ENCODE measurements at places on chromosomes 11 and 22.

DNA sequence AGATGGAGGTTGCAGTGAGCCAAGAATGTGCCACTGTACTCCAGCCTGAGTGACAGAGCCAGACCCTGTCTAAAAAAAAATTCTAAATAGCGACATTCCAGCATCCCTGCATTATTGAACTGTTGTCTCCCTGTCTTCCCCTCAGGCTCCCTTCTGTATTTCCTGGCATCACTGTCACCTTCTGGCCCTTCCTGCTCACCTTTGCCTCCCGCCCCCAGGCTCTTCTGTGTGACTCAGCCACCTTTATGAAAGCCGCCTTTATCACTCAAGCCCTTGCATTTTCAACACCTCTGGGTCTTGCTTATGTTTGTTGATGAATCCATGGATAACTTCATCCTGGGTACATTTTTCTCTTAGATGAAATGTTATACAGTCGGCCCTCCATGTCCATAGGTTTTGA, 21.1 kb downstream of the UBASH3B start:
- no peak for DNase-seq

- no peak for DNase-seq
Observed at GRCh38 chr11:104260456-104260855, 96.5 kb upstream of the PDGFD start.

- DNase-seq: no peak
Observed at GRCh38 chr11:113574171-113574570, 99.0 kb upstream of the DRD2 start.

DNA sequence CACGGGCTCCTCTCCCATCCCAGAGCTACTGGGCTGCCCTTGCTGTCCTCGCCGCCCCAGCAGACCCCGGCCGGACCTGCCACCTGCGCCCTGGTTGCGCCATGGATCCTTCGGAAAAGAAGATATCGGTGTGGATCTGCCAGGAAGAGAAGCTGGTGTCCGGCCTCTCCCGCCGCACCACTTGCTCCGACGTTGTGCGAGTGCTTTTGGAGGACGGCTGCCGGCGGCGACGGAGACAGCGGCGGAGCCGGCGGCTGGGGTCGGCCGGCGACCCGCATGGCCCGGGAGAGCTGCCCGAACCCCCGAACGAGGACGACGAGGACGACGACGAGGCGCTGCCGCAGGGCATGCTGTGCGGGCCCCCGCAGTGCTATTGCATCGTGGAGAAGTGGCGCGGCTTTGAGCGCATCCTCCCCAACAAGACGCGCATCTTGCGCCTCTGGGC, 382 bp downstream of the RASSF10 start:
- no peak for DNase-seq

- DNase-seq: no peak
Observed at GRCh38 chr11:111185266-111185665, 60.3 kb upstream of the POU2AF2 start.

GRCh38 chr22:48425091-48425506, 1402.6 kb downstream of the BRD1 start:
- DNase-seq: no peak

DNA sequence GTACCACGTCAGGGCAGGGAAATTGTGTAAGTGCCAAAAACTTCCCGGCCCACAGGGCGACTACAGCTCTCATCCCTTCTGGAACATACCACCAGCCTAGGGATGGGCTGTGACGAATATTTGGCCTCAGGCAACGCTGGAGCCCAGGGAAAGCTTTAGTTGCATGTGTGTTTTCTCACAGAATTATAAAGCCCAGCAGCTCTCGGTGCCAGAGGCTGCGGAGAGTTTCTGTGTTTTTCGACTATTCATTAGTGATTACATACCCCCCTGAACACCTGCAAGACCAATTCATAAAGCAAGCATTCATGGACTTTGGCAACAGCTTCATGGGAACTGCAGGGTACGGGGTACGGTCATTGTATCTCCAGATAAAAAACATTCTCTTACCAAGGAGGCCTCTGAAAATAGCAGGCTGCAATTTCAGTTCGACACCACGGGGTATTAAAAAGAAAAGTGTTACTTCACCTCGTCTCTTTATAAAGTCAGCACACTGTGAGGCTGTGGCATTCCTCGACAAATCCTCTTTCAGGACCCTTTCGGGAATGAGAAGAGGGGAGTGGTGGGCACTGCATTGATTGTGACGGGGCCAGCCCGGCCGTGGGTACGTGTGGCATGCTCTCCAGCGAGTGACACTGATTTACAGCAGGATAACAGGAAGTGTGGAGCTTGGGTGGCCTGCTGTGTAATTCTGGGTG, 243.6 kb upstream of the SORL1-AS1 start:
- DNase-seq: no peak

DNA sequence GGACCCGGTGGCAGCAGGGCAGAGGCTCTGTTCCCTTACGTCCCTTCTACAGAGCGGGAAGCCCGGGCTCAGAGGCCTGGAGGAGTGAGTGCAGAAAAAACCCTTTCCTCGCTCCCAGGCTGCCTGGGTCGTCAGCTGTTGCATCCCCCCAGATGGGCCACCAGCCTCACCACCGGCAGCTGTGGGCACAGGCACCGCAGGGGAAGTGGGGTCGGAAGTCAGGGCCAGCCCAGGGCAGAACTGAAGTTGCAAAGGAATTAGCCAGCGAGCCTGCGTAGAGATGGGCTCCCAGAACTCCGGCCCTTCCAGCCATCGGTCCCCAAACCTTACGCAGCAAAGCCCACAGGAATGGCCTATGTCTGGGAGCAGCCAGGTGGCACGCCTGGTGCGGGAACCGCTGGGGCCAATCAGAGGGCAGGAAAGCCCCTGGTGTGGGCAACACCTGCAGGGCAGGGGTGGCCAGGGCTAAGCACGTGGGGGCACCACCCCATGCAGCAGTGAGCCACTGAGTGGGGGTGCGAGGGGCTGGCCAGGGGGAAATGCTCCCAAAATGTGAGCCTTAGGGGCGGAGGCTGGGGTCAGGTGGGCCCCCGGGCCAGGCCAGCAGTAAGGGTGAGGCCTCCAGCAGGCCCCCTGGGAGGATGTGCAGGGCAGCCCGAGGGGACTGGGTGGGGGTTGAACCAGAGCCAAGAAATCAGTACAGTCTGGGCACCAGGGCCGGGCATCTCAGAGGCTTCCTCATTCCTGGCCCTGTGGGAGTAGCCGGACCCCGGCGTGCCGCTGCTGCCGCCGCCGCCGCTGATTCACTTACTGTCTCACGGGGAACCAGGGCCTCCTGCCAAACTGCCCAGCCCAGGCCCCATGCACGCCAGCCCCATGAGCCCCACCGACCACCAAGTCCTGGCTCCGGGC, 58.2 kb downstream of the WNT7B start:
- no peak for DNase-seq

DNA sequence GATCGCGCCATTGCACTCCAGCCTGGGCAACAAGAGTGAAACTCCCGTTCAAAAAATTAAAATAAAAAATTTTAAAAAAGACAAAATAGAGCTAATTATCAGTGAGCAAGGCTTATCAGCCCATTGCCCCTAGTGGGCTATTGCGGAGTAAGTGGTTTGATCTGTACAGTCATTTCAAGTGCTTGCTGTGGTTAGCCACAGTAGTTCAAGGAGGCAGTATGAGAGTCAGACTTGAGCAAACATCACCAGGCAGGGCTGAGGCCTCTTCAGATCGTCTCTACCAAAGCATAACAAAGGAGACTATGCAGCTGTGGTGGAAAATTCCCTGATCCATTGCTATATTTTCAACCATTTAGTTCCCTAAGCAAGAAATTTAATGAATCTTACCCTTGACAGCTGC, 4.3 kb upstream of the SBF2 start:
- DNase-seq: no peak

DNA sequence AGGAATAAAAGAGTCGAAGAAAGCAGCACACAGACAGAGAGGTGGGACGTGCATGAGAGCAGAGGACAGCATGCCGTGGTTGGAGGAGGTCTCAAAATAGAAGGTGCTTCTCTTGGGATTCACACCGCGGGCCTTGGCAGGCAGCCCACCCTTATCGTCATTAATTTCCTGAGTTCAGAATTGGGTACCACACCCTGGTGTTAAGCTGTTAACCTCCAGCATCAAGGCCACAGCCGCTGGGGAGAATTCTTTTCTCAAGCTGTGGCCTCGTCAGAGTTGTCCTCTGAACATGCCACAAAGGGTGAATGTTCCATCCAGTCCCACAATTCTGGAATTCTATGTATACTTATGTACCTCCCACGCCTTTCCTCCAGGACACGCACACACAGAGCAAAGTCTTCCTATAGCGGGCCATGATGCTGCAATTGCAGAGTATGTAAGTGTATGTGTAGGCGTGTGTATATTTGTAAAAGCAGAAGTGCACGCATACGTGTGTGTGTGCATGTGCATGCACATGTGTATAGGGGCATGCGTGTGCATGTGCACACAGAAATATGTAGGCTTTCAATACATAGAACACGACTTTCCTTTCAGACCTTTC, 39.0 kb downstream of the ADAMTS8 start:
- DNase-seq: peak; percentile 20

DNA sequence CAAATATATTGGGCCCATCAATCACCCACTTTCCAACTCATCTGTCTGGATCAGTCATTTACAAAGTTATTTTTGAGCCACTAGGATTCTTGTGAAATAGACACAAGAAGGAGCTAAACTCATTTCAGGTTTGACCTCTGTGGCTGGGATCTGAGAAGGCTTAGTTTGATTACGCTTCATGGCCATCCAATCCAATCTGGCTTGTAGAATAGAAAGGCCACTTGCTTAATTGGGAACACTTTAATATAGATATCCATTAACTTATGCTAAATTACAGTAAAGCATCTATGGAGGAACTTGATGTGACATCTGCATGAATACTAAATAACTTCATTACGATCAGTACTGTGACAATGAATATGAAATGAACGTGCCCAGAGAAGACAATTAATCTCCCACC, 284.2 kb downstream of the ST3GAL4 start:
- no peak for DNase-seq

GRCh38 chr11:114171257-114172054, 111.9 kb downstream of the ZBTB16 start:
- DNase-seq: no peak

GRCh38 chr11:77882396-77882795, 61.5 kb downstream of the AAMDC start:
- DNase-seq: no peak

DNA sequence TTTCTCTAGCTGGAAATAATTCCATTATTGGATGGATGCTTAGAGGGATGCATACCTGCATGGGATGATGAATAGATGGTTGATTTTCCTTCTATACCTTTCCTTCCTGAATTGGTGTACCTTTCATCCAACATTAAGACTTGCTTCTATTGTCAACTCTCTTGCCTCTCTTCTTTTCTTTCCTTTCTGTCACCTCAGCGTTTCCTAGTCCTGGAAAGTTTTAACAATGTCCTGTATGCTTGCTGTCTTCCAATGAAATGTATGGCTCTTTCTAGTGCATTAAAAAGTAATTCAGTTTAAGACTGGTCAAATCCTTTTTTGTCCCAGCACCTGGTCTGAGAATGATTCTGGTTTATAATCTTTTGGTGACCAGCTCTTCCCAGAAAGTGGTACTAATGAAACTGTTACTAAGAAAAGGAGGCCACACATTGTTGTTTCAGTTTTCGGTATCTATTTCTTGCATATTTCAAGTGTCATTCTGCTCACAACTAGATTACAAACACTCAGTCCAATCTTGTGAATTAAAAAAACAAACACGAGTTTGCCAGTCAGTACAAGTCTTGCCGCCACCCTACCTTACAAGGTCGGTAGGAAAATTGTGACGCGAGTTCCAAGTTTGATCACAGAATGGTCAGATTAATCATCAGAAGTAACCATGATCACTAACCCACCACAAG, 8.0 kb downstream of the POU2AF1 start:
- no peak for DNase-seq

DNA sequence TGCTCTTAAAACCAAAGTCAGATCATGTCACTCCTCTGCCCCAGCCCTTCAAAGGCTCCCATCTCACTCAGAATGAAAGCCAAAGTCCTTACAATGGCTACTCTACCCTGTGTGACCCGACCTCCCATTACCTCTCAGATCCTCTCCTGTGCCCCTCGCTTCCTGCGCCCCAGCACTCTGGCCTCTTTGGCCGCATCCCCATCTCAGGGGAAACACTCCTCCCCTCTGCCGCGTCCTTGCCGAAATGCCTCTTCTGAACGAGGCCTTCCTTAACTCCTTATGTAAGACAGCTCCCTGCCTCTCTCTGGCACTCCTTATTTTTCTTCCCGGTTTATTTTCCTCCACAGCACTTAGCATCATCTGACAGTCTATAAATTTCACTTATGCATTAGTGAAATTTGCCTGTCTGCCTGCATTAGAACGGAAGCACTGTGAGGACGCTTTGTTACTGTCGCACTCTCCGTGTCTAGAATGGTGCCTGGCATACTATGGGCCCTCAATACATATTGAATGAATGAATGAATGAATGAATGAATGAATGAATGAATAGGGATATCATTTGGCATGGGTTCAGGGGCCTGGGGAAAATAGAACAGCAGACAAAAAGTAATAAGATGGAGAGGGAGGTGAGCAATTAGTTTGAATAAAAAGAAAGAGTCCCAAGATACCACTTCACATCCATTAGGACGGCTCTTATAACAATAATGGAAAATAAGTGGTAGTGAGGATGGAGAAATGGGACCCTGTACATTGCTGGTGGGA, 137.8 kb downstream of the CEP164 start:
- no peak for DNase-seq

DNA sequence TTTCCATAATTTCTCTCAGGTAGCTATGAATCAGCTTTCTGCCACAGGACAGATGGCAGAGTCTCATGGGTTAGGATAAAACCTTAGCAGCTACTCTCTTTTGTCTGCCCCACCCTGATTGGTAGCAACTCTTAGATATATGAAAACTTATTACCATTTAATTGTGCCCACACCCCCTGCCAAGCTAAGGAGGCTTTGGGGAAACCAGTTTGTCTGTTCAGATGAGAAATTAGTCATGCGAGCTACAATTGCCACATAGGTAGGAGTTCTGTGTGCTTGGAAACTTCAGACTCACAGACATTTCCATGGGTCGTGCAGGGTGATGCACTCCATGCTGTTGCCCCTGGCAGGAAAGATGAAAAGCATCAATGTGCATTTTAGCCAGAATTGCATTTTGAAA, 39.9 kb downstream of the CD44 start:
- DNase-seq: no peak
